Hippocampal formation (tissue), 2 donors: ENCODE measurements at places on chromosomes 13 and 19.

GRCh38 chr19:47633517-47633916, 24.6 kb downstream of the BICRA start:
- no peak for DNase-seq

DNA sequence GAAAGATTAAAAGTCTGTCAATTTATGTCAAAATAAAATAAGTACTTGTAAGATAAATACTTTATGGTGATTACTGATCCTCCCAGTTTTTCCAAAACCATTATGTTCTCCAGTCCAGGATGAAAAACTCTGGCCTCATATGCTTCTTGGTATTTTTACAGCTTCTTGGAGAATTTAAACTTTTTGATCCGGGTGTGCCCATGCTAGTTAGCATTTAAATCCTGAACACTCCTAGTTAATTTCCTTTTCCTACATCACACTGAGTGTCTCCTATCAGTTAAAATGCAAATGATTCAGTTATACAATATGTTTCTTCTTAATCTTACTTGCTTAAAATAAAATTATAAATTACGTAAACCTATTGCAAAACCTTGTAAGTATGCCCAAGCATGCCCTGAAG, 499.9 kb upstream of the SLITRK6 start:
- DNase-seq = no peak

DNA sequence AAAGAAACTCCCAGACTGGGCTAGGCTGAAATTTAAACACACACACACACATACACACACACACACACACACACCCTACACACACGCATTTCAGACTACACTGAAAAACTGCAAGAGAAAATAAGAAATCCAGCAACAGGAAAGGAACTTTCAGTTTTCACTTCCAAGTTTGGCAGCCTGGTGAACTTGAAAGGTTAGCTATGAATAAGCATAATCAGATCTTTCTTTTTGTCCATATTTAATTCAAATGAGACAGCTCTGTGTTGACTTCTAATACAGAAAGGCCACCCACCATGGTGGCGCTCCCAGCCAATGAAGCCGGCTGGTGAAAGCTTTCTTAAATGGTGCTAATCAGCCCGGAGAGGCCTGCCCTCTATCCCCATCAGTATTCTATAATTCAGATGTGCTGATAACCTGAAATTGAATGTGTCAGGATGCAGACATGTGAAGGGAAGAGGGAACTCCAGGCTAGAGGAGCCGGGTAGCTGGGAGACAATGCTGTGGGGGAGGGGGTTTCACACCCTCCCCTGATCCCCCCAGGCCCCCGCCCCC, 108.3 kb upstream of the ZNF536 start:
- no peak for DNase-seq

GRCh38 chr19:2978772-2979171, 1.4 kb downstream of the TLE6 start:
- no peak for DNase-seq

GRCh38 chr19:7762719-7763293, at the start of gene CLEC4M:
Gene CLEC4M (plus strand): TSS chr19:7763243. CDS start chr19:7763267, 24 bp downstream.
- no peak for DNase-seq

DNA sequence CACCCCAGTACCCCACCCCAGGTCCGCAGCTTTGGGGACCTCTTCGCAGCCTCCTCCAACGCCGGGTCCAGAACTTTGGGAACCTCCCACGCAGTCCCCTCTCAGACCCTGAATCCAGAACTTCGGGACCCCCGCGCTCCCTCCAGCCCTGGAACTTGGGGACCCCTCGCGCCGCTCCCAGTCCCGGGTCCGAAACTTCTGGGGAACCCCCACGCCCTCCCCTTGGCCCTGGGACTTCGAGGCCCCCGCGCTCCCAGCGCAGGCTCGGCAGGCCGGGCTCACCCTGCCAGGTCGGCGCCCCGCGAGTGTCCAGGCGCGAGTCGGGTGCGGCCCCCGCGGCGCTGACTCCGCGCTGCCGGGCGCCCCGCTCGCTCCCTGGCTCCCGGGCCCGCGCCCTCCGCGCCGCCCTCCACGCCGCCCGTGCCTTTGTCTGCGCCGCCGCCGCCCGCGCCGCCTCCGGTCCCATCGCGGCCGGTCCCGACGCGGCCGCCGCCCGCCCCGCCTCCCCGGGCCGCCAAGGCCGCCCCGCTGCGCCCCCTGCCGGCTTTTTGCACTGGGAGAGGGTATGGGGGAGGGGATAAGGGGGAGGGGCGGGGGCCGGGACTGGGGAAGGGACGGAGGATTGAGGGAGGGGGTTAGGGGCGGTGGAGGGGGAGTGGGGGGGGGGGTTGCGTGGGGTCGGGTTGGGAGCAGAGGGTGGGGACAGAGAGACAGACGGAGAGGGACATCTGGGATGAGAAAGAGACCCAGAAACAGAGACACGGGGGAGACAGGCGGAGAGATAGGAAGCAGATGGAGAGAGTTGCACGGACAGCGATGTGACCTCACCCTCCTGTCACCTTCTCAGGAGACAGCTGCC, at the start of gene HOMER3:
HOMER3 (minus strand) TSS at position 449 of the 859 bp plus-strand sequence. CDS start 2,235 bp downstream, outside the sequence.
- DNase-seq = peak; percentile 81

DNA sequence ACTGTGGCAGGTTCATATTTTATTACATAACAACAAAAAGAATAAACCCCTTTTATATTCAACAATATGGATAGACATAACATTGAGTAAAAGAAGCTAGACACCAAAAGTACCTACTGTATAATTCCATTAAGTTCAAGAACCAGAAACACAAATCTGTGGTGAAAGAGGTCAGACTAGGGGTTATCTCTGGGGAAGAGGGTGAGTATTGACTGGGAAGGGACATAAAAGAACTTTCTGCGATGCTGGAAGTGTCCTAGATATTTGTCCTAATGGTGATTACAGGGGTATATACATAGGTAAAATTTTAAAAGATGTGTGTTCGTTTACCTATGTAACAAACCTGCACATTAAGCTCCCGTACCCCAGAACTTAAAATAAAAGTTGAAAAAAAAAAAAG, 103.0 kb downstream of the SUCLA2 start:
- DNase-seq = no peak

GRCh38 chr13:46546084-46546768, 6.7 kb upstream of the LRCH1 start:
- no peak for DNase-seq

DNA sequence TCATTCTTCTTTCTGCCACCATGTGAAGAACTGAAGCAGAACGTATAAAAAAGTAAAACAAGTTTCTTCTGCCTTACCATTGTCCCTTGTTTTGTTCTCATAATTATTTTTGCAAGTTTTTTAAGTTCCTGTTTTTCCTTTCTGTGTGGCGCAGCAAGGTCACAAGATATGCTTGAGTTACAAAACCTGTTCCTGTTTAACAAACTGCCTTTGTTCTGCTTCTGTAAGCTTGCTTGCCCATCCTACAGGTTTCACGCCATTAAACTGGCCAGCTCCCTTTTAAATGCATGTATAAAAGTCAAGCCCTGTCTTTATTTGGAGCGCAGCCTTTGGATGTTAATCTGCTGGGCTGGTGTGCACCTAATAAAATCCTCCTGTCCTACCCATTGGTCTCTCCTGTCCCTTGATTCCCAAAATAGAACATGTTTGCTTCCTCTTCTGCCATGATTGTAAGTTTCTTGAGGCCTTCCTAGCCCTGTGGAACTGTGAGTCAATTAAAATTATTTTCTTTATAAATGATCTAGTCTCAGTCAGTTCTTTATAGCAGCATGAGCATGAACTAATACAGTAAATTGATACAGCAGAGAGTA, 1115.4 kb downstream of the SLITRK1 start:
- DNase-seq = no peak

GRCh38 chr13:112078216-112078615, 11.3 kb downstream of the SOX1 start:
- no peak for DNase-seq

DNA sequence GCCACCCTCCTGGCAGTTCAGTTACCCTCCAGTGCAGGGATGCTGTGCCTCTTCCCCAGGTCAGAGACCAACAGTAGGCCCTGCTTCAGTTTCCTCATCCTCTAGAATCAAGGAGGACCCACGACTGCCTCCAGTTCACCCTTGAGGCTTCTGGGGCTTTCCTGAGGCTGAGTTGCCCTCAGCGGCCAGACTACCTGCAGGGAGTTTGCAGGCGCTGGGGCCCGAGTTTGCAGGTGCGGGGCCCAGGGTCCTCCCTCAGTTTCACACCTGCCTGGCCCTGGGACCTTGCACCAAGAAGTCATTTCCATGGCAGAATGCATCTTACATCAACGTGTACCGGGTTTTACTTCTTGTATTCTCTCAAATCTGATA, 38.9 kb upstream of the C19orf12 start:
- no peak for DNase-seq

- no peak for DNase-seq
These were observed at the start of gene CELF5 for GRCh38 chr19:3224346-3225168. Gene CELF5 (plus strand): TSS chr19:3224661. CDS start chr19:3224740, 79 bp downstream.

DNA sequence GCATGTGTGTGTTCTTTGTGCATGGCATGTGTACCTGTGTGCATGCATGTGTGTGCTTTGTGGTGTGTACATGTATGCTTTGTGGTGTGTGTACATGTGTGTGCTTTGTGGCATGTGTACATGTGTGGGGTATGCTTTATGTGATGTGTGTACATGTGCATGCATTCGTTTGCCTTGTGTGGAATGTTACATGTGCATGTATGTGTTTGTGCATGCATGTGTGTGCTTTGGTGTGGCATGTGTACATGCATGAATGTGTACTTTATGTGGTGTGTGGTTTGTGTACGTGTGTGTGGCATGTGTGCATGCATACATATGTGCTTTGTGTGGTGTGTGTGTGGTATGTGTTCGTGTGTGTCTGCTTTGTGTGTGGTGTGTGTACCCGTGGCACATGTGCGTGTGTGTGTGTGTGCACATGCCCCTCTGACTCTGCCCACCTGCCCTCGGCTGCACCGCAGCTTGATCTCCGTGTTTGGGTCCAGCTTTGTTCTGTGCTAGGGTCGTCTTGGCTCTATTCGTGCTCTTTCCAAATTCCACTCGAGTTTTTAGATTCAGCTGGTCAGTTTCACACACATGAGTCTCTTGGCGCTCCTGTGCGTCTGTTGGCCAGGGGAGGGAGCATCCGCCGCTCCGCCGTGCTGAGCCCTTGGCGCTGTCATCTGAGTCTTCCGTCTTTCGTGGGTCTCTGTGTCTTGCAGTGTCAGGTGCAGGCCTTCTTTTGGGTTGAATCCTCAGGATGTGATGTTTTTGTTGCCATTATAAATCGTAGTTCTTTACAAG, 46.5 kb upstream of the TFDP1 start:
- DNase-seq = no peak

GRCh38 chr13:25180775-25181537, 8.9 kb upstream of the AMER2 start:
- DNase-seq = no peak

- DNase-seq = no peak
These were observed 358.9 kb downstream of the DLEU7 start for GRCh38 chr13:50484472-50485113.

- DNase-seq = no peak
These were observed 68.8 kb downstream of the DOCK9 start for GRCh38 chr13:98909016-98909415.

DNA sequence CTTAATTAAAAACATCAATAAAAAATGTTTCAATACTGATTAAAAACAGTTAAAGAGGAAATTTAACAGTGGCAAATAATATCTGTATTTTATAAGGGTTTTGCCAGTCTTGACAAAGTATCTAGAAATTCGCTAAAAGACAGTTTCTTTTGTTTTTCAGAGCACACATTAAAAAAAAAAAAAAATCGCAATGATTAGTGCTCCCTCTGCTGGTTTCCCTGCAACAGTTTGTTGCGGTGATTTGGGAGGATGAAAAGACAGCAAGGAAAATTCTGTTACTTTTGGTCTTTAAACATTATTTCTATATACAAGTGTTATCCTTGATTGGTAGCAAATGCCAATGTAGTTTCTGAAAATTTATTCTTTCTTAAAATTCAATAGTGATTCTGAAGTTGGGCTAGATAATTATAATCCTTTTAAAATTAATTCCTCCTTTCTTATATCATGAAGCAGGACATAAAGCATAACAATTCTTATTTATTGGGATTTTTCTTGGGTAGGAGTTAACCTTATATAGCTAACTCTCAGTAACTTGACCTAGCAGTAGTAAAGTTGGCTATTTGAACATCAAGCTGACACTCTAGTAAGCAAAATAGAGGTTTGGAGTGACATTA, 23.1 kb upstream of the SPRY2 start:
- DNase-seq = no peak

DNA sequence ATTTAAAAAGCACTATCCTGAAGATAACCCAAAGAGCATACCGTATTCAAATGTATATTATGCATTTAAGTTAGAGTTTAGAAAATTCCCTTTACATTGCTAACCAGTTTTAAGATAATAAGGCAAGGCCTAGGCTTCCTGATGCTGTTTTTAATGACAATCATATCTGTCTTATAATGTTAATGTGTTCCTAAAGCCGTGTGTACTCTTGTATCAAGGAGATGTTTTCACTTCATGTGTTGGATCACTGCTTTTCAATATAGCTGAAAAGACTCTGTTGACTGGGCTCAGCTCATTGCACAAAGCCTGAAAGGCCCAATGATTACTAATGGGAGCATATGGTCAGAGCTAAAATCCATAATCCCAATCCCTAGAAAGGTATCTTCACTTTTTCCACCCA, 81.6 kb downstream of the DACH1 start:
- no peak for DNase-seq

DNA sequence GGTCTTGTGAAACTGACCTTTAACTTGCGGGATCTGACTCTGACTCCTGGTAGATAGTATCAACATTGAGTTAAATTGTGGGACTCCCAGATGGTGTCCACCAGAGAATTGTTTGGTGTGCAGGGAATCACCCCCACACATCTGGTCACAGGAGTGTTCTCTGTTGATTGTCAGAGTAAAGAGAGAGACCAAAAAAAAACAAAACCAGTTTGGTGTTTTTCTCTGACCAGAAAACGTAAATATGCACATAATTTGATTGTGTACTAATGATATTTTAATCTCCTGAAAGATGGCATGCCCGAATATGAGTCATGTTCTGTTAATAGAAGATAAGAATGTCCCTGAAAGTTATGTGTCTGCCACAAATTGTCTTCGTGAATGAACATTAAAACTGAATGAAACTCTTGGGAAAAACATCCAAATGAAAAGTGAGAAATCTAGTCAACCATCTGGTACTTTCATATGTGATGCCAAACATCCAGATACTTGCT, 118.5 kb upstream of the GPC6 start:
- no peak for DNase-seq

- DNase-seq = no peak
These were observed 1.8 kb downstream of the APOC4 start for GRCh38 chr19:44943801-44944249.

GRCh38 chr13:112839356-112840105, 129.5 kb upstream of the MCF2L start:
- no peak for DNase-seq

DNA sequence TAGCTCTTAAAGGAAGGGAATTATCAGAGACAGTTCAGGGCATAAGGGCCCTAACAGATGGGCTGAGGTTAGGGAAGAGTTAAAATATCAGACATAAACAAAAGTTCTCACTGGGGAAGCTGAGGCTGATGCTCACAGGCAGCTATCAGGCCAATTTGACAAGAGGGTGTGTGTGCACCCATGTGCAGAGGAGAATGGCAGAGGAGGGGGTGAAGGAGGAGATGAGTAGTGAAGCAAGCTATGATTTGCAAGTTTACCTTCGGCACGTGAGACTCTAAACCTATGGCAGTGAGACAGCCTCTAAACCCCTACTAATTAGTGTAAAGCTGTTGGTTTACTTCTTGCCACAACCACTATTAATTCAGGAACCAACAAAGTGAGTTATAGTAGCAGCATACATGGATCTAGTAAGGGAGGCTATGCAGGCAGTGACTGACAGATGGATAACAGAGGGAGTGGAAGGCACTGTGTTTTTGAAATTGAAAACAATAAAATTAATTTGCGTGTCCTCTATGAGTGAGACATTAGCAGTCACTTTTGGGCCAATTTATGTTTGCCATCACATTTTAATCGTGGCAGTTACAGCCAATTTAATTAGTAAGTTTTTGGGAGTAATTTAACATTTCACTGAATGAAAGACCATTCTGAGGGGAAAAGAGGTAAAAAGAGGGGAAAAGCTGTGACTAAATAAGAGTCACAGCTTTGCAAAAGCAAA, 99.6 kb upstream of the HTR2A start:
- no peak for DNase-seq
